MCF 10A (cell line): ENCODE measurements at places on chromosomes 2 and 18. TPM values are rescaled to one million over a fixed set of nuclear protein-coding genes. Genes with fewer than 3 reads are reported as not detected.

Gene LRRC30
- not detected in 2 replicates for total RNA-seq

Gene NAT8
- not detected in 2 replicates for total RNA-seq

Gene CRYBA2
- not detected in 2 replicates for total RNA-seq

Gene HPCAL1
- total RNA-seq, result 136 and 144 TPM in 2 replicates

Gene FN1
- total RNA-seq, result 564 and 636 TPM in 2 replicates

Gene GPR39
- total RNA-seq, result 7.2 and 7.7 TPM in 2 replicates

Gene ZSWIM2
- not detected in 2 replicates for total RNA-seq

Gene UCN
- total RNA-seq, result 7.9 and 9.5 TPM in 2 replicates

Gene BIN1
- 22.4 and 29.6 TPM in 2 replicates for total RNA-seq

Gene TUBB8B
- not detected in 2 replicates for total RNA-seq

Gene MYO5B
- 25.9 and 26.7 TPM in 2 replicates for total RNA-seq

Gene ARHGEF4
- 52.0 and 59.3 TPM in 2 replicates for total RNA-seq

Gene ANKAR
- total RNA-seq, result 4.6 and 5.1 TPM in 2 replicates

Gene CXCR2
- not detected in 2 replicates for total RNA-seq

Gene LIPG
- 57.8 and 67.6 TPM in 2 replicates for total RNA-seq

Gene SLC11A1
- 0.09 and 0.32 TPM in 2 replicates for total RNA-seq
